Keratinocyte (primary cell): ENCODE measurements at places on chromosomes 5 and 9.

DNA sequence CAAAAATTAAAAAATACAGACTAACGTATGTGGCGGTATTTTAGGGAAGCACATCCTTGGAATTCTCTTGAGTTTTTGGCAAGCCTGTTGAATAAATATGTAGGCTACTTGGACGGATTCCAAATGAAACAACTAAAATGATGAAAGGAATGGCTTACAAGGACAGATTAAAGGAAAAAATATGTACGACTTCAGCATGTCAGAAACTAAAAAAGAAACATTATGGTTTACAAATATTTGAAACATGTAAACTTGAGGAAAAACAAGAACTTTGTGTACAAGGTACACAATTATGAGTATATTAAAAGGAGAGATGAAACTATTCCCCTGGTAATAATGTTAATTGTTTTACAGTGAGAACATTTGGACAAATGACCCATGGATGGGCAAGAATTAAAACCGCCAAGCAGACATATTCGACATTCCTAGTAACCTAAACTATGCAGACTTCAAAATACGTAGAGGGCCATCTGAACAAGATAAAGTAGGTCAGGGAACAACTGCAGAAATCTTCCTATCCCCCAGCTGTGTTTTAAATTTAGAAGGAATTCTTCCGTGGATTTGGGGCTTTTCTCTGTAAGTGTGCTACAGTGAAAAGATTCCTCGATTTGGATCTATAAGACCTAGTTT lies 12.5 kb downstream of the EDIL3 start:
- H3K27me3 ChIP-seq = no peaks in the 10 kb centered on the region
- H3K4me1 ChIP-seq = no peaks in the 10 kb centered on the region
- no peaks in the 10 kb centered on the region for H3K36me3 ChIP-seq

DNA sequence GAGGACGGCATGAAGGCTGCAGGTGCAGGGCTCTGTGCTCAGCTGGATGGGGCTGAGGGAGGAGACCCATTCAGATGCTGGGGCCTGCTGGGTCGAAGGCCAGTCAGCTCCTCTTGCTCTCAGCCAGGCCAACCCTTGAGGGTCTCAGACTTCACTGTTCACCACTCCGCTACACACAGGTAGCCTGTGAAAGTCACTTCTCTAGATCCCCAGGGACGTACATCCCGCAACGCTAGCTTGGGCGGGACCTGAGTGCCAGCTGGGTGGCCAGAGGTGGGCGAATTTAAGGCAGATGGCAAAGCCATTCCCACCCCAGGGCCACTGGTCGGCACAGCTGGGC lies 42.2 kb upstream of the FCN1 start:
- no peaks in the 10 kb centered on the region for H3K36me3 ChIP-seq
- no peak overlapping the region for H3K27ac ChIP-seq
- H3K4me3 ChIP-seq = no peak overlapping the region
- no peak for DNase-seq
- H3K27me3 ChIP-seq = no peaks in the 10 kb centered on the region

DNA sequence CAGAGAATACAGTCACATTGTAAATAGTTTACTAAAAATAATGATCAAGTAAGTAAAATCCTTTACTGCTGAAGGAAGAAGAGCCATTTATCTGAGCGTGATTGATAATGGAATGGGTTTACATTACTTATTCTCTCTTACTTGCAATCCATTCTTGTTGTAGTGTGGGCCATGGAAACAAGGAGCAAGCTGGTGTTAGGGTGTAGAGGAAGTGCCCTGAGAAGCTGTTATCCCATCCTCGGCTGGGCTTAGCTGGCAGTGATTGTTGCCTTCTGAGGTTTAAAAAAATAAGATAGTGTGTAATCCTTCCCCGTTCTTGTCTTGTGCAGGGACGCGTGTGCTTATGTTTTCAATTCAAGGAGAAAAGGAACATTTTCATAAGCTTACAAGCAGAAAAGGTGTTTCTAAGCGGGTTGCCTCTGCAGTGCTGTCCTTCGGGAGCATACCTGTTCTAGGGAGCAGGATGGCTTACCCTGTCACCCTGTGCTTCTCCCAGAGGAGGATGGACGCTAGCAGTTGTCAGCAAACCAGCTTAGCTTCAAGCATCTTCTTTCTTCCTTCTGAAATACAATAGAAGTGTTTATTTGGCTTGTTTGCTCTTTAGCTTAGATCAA lies 188.3 kb downstream of the ARHGEF28 start:
- H3K36me3 ChIP-seq = peaks cover 8% of the 10 kb centered on the region
- peak overlapping the region; percentile 90 for H3K27ac ChIP-seq
- peak overlapping the region; percentile 68 for H3K4me3 ChIP-seq
- no peak for DNase-seq

GRCh38 chr5:179269781-179270543 lies 75.3 kb downstream of the ADAMTS2 start:
- DNase-seq = no peak
- H3K36me3 ChIP-seq = no peaks in the 10 kb centered on the region
- no peaks in the 10 kb centered on the region for H3K4me1 ChIP-seq
- no peak overlapping the region for H3K4me3 ChIP-seq

DNA sequence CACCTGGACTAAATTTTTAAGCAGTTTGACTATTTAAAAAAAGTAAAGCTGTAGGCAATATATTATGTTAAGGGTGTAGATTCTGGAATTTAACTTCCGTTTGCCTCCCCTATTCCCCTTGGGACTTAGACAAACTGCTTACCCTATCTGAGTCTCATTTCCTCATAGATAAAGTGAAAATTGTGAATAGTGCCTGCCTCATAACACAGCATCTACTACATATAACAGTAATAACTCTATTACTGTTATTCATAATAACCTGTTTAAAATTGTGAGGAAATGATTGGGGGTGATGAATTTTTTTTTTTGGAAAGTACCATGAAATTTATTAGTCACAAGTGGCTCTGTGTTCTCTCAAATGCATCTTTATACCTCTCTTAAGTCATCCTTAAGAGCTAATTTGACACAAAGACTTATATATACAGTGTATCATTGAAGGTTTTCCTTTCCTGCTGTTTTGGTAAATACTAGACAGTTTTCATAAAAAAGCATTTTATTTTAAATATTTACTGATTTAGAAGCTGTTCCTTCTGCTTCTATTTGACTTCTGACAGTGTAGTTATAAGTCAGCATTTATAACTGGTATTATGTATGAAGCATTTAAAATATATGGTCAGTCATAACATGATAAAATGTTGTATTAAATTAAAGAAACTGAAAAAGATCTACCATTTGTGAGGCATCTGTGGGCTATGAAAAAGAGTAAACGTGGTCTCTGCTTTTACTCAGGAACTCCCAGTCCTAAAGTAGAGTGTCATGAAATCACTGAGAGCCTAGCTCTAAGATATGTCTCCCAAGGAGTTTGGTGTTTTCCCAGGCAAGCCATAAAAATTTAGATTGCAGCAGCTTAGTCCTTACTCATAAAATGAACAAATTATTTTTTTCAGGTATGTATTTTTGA lies 46.4 kb downstream of the MCCC2 start:
- H3K4me1 ChIP-seq = no peaks in the 10 kb centered on the region
- no peak overlapping the region for H3K4me3 ChIP-seq
- H3K27ac ChIP-seq = no peak overlapping the region
- H3K36me3 ChIP-seq = no peaks in the 10 kb centered on the region
- no peaks in the 10 kb centered on the region for H3K27me3 ChIP-seq
- DNase-seq = no peak

DNA sequence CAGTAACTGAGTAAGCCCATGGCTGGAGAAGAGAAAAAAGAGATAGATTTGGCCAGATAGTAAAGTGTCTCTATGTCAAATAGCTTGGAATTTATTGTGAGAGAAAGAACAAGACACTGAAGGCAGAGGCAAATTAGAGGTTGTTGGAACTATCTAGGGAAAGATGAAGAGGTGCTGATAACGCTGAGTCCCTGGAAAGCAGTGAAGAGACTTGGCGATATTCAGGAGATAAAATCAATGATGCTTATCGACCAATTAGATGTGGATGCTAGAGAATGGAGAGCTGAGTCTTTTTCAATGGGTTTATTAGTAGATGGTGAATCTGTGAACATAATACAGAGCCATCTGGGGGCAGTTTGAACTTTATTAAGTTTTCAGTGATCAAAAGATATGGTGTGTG lies 48.6 kb upstream of the GABRA1 start:
- H3K27ac ChIP-seq = no peak overlapping the region
- no peaks in the 10 kb centered on the region for H3K27me3 ChIP-seq
- no peaks in the 10 kb centered on the region for H3K4me1 ChIP-seq
- DNase-seq = no peak
- no peaks in the 10 kb centered on the region for H3K36me3 ChIP-seq

DNA sequence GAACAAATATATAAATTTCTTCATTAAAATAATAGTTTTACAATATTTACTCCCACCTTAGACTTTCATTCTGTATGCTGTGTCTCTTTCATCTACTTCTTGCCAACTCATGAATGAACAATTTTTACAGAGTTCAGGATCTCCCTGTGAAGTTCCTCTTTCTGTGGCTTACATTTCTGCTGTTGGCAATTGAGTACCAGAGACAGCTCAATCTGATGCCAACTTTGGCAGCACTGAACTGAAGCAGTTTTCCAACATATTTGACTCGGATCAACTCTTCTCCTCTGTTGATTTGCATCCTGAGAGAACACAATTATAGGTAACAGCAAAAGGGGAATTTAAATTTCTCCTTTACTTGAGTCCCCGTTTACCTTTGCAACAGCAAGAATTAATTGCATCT lies 1262.2 kb downstream of the EFNA5 start:
- no peak overlapping the region for H3K27ac ChIP-seq
- no peak overlapping the region for H3K4me3 ChIP-seq
- H3K36me3 ChIP-seq = no peaks in the 10 kb centered on the region
- H3K27me3 ChIP-seq = no peaks in the 10 kb centered on the region
- H3K4me1 ChIP-seq = no peaks in the 10 kb centered on the region
- DNase-seq = no peak

GRCh38 chr5:81355291-81356251 lies 38.4 kb downstream of the ACOT12 start:
- DNase-seq = no peak
- peaks cover 8% of the 10 kb centered on the region for H3K4me1 ChIP-seq

DNA sequence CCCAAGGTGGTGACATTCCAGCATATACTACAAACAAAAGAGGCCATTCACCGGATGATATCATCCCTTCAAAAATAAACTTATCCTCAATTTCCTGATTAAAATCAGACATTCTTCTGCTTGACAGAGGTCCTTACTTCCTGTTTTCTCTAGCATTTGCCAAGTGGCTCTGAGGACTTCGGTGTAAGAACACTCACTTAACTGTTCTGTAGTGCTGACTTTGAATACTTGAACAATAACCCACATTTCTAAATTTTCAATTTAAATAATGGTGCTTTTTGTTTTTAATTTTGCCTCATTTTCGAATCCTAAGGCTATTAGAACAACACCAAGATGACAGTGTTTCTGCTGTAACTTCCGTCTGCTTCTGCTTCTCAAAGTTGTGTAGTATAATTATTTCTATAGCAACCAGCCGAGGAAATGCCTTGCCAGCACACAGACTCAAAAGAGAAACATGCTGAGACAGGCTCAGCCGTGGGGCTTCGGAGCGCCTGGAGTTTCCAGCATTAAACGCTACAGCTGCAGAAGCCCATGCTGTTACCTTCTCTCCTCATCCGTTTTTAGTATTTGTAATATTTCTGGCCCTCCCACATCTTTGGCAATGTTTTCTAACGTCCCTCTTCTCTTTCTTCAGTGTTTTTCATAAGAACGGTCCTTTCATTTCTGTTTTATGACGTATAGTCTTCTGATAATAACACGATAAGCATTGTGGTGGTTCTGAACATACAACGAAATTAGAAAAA lies 19.5 kb upstream of the ANXA1 start:
- peak overlapping the region; percentile 94 for H3K27ac ChIP-seq
- peak overlapping the region; percentile 2 for H3K4me3 ChIP-seq
- DNase-seq = no peak
- no peaks in the 10 kb centered on the region for H3K27me3 ChIP-seq
- H3K36me3 ChIP-seq = no peaks in the 10 kb centered on the region

GRCh38 chr5:168244838-168245559 lies 46.4 kb upstream of the WWC1 start:
- H3K27me3 ChIP-seq = no peaks in the 10 kb centered on the region
- H3K27ac ChIP-seq = no peak overlapping the region
- no peak overlapping the region for H3K4me3 ChIP-seq
- H3K36me3 ChIP-seq = peaks cover 14% of the 10 kb centered on the region
- no peak for DNase-seq

DNA sequence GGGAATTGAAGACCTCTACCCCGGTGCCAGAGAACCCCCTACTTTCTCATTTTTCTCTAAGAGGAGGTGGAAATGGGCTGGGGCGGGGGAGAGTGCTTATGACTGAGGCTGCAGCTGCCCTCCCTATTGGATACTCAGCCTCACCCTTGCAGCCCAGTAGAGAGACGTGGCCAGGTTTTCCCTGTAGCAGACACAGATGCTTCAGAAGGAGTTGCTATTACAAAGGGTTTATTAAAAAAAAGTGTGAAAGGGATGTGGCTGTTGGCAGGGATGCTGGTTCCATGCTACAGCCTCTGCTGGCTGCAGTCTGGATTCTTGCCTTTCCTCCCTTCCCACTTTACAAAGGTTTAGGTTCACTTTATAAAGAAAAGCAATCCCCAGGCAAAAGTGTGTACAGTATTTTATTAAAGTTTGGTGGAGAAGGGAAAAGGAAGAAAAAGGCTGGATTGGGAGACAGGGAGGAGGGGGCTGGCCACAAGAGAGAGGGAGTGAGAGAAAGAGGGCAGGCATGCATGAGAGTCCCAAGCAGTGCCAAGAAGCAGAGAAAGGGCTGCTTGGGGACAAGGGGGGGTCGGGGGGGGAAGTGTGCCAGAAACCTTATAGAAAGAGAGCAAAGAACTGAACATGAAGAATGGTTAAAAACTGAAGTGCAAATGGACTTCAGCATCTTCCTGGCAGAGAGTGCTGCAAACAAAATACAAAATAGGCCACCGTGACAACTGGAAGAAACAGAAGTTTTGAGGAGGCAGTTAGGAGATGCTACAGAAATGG lies 29.5 kb upstream of the NFIB start:
- no peak for DNase-seq
- no peak overlapping the region for H3K27ac ChIP-seq
- no peaks in the 10 kb centered on the region for H3K36me3 ChIP-seq
- peaks cover 52% of the 10 kb centered on the region for H3K27me3 ChIP-seq
- no peak overlapping the region for H3K4me3 ChIP-seq
- H3K4me1 ChIP-seq = peaks cover 32% of the 10 kb centered on the region

GRCh38 chr9:107874137-107874536 lies 384.6 kb upstream of the KLF4 start:
- H3K4me1 ChIP-seq = no peaks in the 10 kb centered on the region
- no peaks in the 10 kb centered on the region for H3K36me3 ChIP-seq
- H3K27me3 ChIP-seq = no peaks in the 10 kb centered on the region
- no peak overlapping the region for H3K4me3 ChIP-seq
- no peak for DNase-seq
- no peak overlapping the region for H3K27ac ChIP-seq
